Activated CD4-positive, alpha-beta T cell treated with anti-CD3 and anti-CD28 coated beads, Interleukin-2, amount 10 ng/mL, durations not matched to agents 7 days and 5 days (primary cell): ENCODE measurements at places on chromosomes 7 and 10. TPM values are rescaled to one million over a fixed set of nuclear protein-coding genes. Genes with fewer than 3 reads are reported as not detected.

DNA sequence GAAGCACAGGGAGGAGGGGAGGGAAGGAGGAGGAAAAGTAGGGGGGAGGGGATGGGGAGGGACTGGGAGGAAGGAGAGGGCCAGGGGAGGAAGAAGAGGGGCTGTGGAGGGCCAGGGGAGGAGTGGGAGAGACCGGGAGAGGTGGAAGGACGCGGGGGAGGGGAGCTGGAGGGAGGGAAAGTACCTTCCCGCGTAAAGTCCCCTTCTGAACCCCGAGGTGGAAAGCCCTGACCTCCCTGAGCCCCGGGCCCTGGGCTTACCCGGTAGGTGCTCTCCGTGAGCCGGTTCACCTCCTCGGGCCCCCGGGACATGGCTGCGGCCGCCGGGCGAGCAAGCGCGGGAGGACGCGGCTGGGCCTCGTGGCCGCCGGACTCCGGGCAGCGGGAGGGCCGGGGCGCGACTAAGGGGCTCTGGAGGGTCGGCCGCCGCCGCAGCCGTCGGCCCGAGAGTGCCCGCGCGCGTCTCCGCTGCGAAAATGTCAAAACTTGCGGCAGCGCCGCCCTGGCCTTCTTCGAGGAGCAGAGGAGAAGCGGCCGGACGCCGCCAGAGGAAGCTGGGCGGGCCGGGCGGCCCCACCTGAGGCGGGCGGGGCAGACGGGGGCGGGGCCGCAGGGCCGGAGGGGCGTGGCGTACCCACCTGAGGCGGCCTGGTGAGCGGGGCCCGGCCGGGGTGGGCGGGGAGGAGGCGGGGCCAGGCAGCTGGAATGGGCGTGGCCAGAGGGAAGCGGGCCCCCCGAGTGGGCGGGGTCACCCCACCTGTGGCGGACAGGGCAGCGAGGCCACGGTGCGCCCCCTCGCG lies at the start of gene BAIAP2L1:
Gene BAIAP2L1 (minus strand): TSS at position 549 of the 799 bp plus-strand sequence. CDS start 238 bp downstream, at position 311.
- H3K4me1 ChIP-seq = peaks cover 4% of the 10 kb centered on the region
- peaks cover 28% of the 10 kb centered on the region for H3K27me3 ChIP-seq
- no peak within 1 kb of the TSS for H3K27ac ChIP-seq
- no peaks in the 10 kb centered on the region for H3K36me3 ChIP-seq

GRCh38 chr10:71719042-71719441 lies 536 bp downstream of the C10orf105 start:
- H3K36me3 ChIP-seq = peaks cover 2% of the 10 kb centered on the region
- no peak overlapping the region for H3K4me3 ChIP-seq
- no peaks in the 10 kb centered on the region for H3K27me3 ChIP-seq
- H3K4me1 ChIP-seq = peaks cover 37% of the 10 kb centered on the region
- DNase-seq = no peak

- H3K4me1 ChIP-seq = peaks cover 5% of the 10 kb centered on the region
- no peak overlapping the region for H3K4me3 ChIP-seq
- no peak for DNase-seq
- H3K27ac ChIP-seq = no peak overlapping the region
- peaks cover 18% of the 10 kb centered on the region for H3K27me3 ChIP-seq
Measured at GRCh38 chr7:159115601-159116501, 28.8 kb downstream of the VIPR2 start.

DNA sequence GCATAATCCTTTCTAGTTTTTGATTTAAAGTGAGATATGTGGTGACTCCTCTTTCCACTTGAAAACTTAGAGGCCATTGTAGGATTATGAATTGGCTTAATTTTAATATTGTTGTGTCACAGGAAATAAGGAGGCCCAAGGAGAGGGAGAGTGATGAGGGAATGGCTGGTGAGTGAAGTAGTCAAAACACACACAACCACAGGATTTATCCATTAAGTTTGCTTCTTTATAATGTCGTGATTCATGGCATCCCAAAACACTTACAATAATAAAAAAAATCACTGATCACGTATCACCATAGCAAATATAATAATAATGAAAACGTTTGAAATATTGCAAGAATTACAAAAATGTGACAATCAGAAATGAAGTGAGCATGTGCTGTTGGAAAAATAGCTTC lies 1215.5 kb upstream of the LRRTM3 start:
- no peak overlapping the region for H3K27ac ChIP-seq
- no peaks in the 10 kb centered on the region for H3K4me1 ChIP-seq
- DNase-seq = no peak
- H3K27me3 ChIP-seq = no peaks in the 10 kb centered on the region
- no peaks in the 10 kb centered on the region for H3K36me3 ChIP-seq

DNA sequence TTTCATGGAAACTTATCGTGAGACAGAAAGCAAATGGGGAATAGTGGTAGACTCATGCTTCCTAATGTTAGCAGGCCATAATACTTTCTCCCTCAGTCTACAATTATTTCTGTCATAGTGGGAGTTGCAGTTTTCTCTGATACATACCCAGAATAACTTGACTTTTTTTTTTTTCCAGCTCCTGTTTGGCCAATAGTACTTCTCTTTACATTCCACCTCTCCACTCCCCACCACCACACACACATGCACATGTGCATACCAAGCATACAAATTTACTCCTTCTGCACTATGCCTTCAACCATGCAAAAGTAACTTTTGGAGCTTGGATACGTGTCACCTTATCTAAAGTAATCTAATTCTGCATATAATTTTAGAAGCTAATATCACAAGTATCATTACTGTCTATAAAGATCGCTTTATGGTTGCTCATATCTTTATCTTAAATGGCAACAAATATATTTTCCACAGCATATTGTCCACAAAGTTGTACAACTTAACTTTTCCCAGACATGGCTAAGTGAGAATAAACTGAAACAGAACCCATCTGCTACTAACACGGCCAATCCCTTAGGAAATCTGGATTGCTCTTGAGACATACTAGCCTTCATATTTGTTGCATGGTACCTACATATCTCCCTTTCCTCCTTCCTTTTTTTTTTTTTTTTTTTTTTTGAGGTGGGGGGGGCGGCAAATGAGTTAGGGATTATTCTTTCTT lies 49.0 kb downstream of the TES start:
- H3K4me3 ChIP-seq = no peak overlapping the region
- H3K4me1 ChIP-seq = peaks cover 9% of the 10 kb centered on the region
- peaks cover 30% of the 10 kb centered on the region for H3K36me3 ChIP-seq
- DNase-seq = no peak
- H3K27me3 ChIP-seq = peaks cover 2% of the 10 kb centered on the region
- H3K27ac ChIP-seq = no peak overlapping the region

DNA sequence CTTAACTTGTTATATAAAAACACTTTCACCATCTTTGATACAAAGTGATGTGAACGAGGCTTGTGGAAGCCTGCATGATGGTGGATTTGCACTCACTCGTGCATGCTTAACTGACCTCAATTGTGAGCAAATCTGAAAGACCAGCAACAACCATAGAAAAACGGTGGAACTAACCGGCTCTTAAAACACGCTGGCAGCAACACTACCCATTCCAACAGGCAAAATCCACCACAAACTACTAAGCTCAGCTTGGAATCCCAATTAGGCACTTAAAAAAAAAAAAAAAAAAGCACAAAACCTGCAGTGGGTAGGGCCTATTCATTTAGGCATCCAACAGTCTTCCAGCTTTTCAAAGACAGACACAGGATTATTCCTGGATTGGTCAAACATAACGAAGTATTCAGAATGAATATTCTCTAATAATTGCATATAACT lies 1.8 kb downstream of the GDI2 start:
- peak overlapping the region; percentile 87 for H3K4me3 ChIP-seq
- no peaks in the 10 kb centered on the region for H3K27me3 ChIP-seq
- peaks cover 33% of the 10 kb centered on the region for H3K36me3 ChIP-seq
- H3K27ac ChIP-seq = peak overlapping the region; percentile 83
- peaks cover 56% of the 10 kb centered on the region for H3K4me1 ChIP-seq

The SORCS3 gene
- 0.17 TPM for total RNA-seq
